ENCODE measurements at places on chromosomes 11 and 22.

DNA sequence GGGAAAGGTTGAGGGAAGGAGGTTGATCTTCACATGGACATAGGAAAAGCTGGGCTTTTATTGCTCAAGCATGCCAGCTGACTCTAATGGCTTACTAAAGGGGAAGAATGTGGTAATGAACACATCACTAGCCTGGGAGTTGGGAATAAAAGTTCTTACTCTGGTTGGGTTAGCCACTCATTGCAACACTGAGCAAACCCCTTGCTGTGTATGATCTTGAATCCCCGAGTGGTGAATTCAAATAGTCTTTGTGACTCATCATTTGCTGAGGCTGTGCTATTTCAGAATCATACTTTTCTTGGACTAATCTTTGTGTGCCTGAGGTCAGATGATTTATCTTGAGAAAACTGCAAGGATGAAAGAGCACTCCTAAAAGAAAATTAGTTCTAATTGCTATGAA, 304.1 kb upstream of the ANO5 start:
- no peak for DNase-seq

DNA sequence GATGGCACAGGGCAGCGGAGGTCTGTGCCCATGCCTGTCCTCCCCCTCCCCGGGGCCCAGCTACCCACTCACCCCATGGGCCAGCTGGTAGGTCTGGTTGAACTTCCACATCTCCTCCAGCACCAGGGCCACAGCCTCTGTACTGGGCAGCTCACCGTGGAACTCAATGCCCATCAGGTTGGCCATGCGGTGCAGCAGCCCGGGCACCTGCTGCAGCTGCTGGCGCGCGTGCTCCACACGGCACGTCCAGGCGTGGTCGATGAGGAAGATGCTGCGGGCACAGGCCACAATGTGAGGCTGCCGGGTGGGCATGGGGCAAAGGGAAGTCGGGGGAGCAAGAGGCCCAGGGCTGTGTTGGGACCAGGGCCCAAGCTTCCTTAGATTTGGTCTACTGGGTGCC, 6.3 kb downstream of the TTLL12 start:
- DNase-seq = no peak

DNA sequence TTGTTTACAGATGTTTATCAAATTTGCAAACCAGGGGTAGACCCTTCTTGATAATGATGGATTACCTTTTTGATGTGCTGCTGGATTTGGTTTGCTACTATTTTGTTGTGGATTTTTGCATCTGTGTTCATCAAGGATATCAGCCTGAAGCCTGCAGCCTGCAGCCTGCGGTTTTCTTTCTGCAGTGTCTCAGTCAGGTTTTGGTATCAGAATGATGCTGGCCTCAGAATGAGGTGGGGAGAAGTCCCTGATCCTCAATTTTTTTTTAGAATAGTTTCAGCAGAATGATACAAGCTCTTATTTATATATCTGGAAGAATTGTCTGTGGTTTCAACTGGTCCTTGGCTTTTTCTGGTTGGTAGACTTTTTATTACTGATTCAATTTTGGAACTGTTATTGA, 19.7 kb upstream of the RAB38 start:
- DNase-seq = no peak

GRCh38 chr11:12284316-12285050, 92.9 kb upstream of the PARVA start:
- no peak for DNase-seq

- no peak for DNase-seq
Measured at GRCh38 chr11:20963596-20963995, 294.2 kb downstream of the NELL1 start.
